Forelimb muscle (tissue), 1 donor: ENCODE measurements at places on chromosomes 11 and 22. TPM values are rescaled to one million over a fixed set of nuclear protein-coding genes. Genes with fewer than 3 reads are reported as not detected.

The CFAP300 gene
- polyA plus RNA-seq: 1.5 TPM

DNA sequence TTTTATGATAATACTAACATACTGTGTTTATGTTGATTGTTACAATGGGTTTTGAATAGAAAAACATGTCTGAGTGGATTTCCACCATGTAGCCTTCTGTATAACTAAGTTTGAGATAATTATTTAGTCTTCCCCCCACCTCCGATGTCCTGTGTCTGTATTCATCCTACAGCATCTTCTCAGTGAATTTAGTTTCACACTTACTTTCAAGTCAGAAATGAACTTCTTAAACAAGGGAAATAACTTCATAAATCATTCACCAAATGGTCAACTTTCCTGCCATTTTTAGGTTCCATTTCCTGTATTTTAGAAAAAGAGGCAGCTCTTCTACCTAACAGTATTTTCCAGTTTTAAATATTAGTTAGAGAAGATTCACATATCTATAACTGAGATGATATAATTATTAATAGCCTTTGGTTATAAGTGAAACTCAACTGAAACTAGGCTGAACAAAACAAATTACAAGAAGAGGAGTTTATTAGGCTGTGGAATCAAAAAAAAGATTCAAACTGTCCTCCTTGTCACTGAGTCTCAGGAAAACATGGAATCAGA, 3.5 kb downstream of the OR51B5 start:
- no peak for DNase-seq

- DNase-seq: no peak
Observed at GRCh38 chr11:130490682-130491449, 42.4 kb downstream of the ADAMTS15 start.

GRCh38 chr11:108694846-108695245, 30.0 kb downstream of the DDX10 start:
- no peak for DNase-seq

DNA sequence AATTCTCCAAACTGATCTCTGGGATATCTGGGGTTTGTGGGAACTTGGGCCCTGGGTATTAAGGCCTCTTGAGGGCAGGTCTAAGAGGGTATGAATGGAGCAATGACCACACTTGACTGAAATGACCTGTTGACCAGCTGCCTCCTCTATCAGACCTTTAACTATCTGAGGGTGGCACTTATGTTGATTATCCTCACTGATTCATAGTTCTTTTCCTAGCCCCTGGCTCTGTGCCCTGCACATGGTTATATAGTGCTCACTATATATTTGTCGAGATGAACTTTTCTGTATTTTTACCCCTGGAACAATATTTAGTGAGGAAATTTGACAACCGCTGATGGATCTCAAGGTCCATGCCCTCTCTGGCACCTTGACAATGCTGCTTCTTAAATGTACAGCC, 305.5 kb upstream of the PLET1 start:
- no peak for DNase-seq
